ENCODE measurements at places on chromosomes 5 and 9.

GRCh38 chr9:91907484-91908292, 42.3 kb downstream of the ROR2 start:
- no peak for DNase-seq

DNA sequence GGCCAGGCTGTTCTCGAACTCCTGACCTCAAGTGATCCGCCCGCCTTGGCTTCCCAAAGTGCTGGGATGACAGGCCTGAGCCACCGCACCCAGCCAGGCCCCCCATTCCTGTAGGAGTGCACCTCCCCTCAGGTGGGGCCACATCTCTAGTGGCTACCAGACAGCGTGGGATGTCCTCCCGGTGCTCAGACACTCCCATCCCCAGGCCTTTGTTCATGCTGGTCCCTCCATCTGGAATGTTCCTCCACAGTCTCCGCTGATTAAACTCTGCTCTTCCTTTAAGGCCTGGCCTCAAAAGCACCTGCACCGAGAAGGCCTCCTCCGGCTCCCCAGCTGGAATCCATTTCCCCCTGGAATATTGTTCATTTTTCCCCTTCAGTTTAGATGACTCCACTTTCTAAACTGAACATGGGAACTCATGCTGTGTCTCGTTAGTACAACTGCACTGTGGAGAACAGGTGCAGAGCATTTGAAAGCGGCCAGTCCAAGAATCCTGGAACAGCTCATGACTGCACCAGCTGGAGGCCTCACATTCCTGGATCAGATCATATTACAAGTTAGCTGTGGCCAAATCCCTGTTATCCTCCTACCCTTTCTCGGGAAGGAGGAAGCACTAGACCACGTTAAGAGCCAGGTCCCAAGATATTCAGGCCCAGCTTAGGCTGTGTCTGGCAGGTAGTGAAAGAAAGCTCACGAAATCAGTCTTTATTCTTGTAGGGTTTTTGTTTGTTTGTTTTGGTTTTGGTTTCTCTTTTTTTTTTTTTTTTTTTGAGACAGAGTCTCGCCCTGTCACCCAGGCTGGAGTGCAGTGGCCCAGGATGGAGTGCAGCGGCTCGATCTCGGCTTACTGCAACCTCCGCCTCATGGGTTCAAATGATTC, 10.8 kb upstream of the PRRC2B start:
- no peak for DNase-seq

DNA sequence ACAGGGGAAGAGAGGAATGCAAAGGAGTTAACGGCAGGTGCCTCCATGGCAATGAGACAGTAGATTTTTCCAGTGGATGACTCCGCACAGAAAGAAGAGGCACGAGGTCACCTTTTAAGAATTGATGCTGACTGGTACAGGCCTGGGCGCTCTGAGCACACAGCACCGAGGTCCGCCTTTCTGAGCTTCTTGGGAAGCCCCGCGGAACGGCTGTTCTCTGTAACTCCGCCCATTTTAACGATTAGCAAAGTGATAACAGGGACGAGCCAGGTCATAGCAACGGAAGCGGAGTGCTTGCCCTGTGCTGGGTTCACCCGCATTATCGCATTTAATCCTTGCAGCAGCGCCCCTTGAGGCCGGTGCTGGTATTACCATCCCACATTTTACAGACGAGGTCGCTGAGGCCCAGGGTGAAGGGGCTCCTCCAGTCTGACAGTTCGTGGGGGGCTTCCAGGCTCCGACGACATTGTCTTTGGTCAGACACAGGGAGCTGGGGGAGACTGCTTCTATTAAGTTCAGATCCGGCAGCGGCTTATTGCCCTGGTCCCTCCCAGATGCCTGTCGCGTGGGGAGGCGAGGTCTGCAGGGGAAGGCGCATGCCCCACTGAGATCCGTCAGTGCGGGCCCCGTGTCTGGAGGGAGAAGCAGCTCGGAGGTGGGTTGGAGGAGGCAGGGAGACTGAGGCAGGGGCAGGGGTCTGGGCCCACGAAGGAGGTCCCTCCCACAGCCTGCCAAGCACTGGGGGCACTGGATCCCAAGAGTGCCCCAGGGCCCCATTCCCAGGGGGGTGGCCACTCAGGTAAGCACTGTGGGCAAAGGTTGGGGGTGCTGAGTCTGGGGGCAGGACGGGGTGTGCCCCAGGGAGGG, 22.3 kb upstream of the HMCN2 start:
- peak; percentile 74 for DNase-seq

- no peak for DNase-seq
These were observed 164.6 kb downstream of the CARTPT start for GRCh38 chr5:71883742-71884103.

DNA sequence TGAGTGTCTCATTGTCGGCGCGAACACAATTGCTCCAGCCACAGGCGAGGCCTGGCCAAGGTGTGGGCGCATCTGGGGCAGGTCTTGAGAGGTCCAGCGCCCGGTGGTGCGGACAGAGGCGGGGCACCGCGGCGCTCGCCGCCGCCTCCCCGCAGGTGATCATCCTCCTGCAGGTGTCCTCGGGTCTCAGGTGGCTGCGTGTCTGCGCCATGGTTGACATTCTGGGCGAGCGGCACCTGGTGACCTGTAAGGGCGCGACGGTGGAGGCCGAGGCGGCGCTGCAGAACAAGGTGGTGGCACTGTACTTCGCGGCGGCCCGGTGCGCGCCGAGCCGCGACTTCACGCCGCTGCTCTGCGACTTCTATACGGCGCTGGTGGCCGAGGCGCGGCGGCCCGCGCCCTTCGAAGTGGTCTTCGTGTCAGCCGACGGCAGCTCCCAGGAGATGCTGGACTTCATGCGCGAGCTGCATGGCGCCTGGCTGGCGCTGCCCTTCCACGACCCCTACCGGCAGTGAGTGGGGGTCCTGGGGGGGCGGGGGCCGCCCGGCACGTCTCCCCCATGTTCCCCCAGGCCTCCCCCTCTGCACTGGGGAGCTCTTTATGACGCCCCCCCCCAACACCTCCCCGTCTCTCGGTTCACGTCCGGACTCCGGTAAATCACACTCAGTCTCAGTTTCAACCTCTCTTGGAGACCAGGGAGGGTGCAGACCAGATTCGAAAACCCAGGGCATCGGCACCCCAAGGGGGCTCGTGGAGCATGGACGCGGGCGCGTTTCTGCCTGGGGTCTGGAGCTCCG, 446 bp downstream of the NXNL2 start:
- DNase-seq = no peak

GRCh38 chr5:19496056-19496455, 491.9 kb downstream of the CDH18 start:
- DNase-seq = no peak

- DNase-seq = peak; percentile 79
These were observed at the start of gene EPB41L4B for GRCh38 chr9:109320742-109321448. TSS of gene EPB41L4B (minus strand) at chr9:109321059. CDS start at chr9:109320446, 613 bp downstream.

- DNase-seq = no peak
These were observed 69.8 kb downstream of the UBE2QL1 start for GRCh38 chr5:6518298-6519057.

GRCh38 chr9:112754578-112754977, 4.0 kb downstream of the SNX30 start:
- DNase-seq = peak; percentile 71

DNA sequence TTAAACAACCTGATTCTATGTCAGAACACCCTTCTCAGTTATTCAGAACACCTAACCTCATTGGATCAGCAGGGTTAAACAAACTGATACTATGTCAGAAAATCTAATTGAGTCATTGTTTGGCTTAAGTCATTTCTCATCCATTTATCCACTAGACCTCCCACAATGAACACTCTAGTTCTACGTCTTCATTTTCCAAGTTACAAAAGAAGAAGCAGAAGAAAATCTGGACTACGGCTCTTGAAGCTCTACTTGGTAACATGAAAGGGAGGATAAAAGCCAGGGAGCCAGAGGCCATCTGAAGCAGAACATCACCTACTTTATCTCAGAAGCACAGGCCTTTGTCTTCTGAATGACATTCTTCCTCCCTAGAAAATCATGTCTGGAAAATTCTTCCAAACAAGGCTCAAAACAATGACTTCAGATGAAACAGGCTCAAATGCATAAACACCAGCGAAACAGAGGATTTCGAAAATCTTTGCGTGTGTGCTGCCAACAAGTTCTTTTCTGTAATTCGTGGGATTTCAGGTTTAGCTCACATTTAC, 35.4 kb upstream of the TGFBI start:
- no peak for DNase-seq

DNA sequence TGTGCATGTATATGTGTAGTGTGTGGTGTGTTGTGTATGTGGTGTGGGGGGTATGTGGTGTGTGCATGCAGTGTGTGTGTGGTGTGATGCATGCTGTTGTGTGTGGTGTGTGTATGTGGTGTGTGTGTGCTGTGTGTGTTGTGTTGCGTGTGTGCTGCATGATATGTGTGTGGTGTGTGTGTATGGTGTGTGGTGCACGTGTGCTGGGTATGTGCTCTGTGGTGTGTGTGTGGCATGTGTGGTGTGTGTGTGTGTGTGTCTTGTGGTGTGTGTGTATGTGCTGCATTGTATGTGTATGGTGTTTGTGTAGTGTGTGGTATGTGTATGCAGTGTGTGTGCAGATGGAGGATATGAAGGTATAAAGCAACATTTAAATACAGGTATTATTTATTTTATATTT, 50.5 kb upstream of the CKS2 start:
- DNase-seq = no peak

DNA sequence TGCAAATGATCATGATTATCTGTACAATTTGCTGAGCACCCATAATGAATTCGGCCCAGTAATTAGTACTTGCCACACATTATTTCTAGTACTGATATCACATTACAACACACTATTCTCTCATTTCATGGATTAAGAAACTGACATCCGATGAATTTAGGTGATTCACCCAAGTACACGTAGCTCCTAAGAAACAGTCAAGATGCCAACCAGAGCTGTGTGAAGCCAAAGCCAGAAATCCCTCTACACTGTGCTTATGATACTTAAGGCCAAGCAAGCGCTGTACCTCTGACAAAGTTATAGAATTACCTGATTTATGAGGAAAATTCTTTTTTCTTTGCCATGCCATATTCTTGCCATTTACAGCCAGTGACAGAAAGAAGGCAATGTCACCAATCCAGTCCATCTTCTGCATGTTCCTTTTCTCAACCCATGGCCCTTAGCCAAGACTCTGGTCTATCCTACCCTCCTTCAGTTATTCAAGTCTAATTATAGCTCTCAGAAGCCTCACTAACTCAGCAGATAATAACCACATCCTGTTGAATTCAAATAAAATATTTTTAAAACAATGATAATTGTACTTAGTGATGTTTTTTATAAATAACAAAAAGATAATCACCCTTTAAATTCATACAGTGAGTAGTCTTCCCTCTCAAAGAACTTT, 74.3 kb upstream of the PTGER4 start:
- DNase-seq = peak; percentile 52

- DNase-seq = no peak
These were observed 66.1 kb downstream of the FBXL17 start for GRCh38 chr5:108315829-108316228.

- no peak for DNase-seq
These were observed 171.8 kb downstream of the XRCC4 start for GRCh38 chr5:83249156-83249555.

- DNase-seq = no peak
These were observed 57.2 kb upstream of the IER5L start for GRCh38 chr9:129235041-129235930.

GRCh38 chr5:178348356-178349074, 115.9 kb upstream of the PHYKPL start:
- no peak for DNase-seq

DNA sequence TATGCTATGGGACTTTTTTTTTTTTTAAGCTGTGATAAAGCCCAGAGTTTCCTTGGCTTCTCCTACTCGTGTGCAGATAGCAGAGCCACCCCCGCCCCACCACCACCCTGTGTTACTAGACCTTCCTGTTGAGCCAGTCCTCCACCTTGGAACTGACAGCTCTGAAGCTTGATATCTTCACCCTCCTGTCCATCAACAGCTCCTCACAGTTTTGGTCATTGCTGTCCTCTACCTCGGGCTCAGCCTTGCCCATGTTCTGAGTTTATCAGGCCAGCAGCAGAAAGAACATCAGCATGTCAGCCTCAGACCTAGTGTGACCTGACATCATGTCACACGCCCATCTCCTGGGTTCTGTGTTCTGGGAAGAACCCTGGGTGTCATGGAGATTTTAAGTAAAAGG, 167.1 kb upstream of the RAI14 start:
- no peak for DNase-seq

DNA sequence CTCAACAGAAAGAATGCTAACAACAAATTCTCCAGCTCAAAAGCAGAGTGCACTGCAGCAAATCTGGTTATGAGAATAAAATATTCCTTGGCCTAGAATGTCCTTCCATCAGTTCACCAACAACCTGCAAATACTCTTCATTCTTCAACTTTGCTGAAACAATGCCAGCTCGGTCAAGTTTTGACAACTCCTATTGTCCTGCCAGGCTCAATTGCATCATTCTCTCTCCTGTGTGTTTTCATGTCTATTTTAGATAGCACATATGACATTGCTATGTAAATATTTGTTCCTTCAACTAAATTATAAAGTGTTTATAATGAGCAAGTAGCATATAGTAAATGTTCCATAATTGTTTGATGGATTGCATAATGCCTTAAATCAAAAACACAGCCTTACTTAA, 463.8 kb downstream of the TLE1 start:
- no peak for DNase-seq

DNA sequence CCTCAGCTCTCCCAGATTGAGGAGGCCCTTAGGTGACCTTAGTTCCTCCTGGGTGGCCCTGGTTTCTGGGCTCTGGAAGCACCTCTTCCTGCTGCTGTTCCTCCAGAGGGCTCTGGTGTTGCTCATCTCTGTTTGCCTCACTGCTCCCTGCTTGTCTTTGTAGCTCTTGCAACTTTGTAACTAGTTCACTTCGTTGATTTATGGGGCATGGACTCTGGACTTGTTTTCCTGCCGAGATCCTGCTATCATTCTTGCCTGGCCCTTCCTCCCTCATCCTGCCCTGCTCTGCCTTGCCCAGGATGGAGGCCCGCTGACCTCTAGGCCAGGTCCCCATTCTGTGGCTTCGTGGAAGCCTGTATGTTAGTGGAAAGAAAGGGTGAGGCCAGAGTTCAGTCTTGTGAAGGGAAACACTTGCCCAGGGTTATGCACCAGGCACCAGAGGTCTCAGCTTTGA, 169.3 kb downstream of the MACROH2A1 start:
- DNase-seq = no peak

DNA sequence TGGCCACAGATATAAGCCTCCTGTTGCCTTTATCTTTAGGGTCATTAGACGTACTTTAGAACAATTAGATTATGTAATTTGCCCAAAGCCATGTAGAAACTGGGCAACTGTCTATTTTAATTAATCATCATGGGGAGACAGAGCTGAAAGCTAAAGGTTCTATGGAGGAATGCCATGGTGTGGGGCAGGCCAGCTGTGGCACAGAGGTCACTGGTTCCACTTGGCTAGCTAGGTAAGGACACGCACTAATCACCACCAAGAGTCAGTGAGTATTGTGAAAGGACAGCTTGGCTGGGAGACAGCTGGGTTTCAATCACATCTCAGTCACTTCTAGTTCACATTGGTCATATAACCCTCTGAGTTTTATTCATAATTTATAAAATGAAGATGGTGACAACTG, 81.7 kb downstream of the HMHB1 start:
- no peak for DNase-seq
